Suprapubic skin (tissue), 4 donors: ENCODE measurements at places on chromosomes 11 and 22. TPM values are rescaled to one million over a fixed set of nuclear protein-coding genes. Genes with fewer than 3 reads are reported as not detected.

ROBO4 gene
- total RNA-seq = 16.0 TPM

- no peak overlapping the region for H3K4me3 ChIP-seq
- H3K4me1 ChIP-seq = no peaks in the 10 kb centered on the region
- no peaks in the 10 kb centered on the region for H3K27me3 ChIP-seq
- no peak overlapping the region for H3K27ac ChIP-seq
These were observed 52.2 kb downstream of the DNAJC24 start for GRCh38 chr11:31421820-31422219.

DNA sequence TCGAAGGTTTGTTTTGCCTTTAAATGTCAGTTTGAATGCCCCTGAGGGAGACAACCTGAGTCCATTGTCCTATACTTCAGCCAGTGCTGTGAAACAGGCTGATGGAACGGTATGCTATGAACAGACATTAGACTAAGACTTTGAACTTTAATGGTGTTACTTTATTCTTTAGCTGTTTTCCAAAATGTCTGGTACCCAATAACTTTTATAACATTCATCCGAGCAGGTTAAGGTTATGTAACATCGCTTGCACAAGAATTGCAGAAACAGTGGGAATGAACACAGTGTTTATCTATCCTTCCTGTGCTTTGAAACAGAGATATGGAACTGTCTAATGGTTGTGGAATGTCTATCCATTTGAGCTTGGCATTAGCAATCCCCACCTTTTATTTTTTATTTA is 12.5 kb upstream of the PTS start:
- H3K4me3 ChIP-seq = no peak overlapping the region
- no peak for DNase-seq
- H3K27me3 ChIP-seq = no peaks in the 10 kb centered on the region
- no peaks in the 10 kb centered on the region for H3K36me3 ChIP-seq

- no peak overlapping the region for H3K27ac ChIP-seq
- H3K4me3 ChIP-seq = no peak overlapping the region
- no peaks in the 10 kb centered on the region for H3K27me3 ChIP-seq
These were observed 10.3 kb downstream of the PRDM10 start for GRCh38 chr11:129992161-129992944.

DNA sequence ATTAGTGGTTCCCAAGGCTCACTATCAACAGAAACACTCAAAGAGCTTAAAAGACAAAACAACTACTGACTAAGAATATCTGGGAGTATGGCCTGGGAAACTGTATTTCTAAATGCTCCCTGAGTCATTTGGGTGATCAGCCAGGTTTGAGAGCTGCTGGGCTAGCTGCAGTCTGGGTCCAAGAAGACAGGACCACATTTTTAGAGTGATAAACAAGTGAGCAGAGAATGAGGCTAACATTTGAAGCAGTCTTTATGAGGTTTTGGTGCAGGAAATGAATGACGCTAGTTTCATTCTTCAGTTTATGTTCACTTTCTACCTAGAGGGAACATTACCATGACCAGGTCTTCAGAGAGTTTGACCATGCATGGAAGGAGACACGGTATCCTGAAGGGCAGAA is 97.7 kb downstream of the TEAD1 start:
- peaks cover 29% of the 10 kb centered on the region for H3K4me1 ChIP-seq
- DNase-seq = no peak
- H3K27ac ChIP-seq = no peak overlapping the region
- H3K36me3 ChIP-seq = no peaks in the 10 kb centered on the region
- no peak overlapping the region for H3K4me3 ChIP-seq
- no peaks in the 10 kb centered on the region for H3K27me3 ChIP-seq

GRCh38 chr11:61503135-61503770 is 5.3 kb upstream of the LRRC10B start:
- peaks cover 6% of the 10 kb centered on the region for H3K4me1 ChIP-seq
- no peaks in the 10 kb centered on the region for H3K36me3 ChIP-seq
- DNase-seq = no peak
- H3K27ac ChIP-seq = no peak overlapping the region

RFPL3 gene
- total RNA-seq = not detected

FCHSD2 gene
- 8.3 TPM for total RNA-seq
